Endothelial cell of umbilical vein (primary cell): ENCODE measurements at places on chromosomes 11 and 22. TPM values are rescaled to one million over a fixed set of nuclear protein-coding genes. Genes with fewer than 3 reads are reported as not detected.

- no peak for DNase-seq
Observed at GRCh38 chr22:35717572-35717971, at the start of gene APOL5. TSS of gene APOL5 (plus strand) at chr22:35717872. CDS start at chr22:35717872, 0 bp downstream.

GRCh38 chr11:121206810-121207209 lies 85.8 kb upstream of the SC5D start:
- no peak for DNase-seq

DNA sequence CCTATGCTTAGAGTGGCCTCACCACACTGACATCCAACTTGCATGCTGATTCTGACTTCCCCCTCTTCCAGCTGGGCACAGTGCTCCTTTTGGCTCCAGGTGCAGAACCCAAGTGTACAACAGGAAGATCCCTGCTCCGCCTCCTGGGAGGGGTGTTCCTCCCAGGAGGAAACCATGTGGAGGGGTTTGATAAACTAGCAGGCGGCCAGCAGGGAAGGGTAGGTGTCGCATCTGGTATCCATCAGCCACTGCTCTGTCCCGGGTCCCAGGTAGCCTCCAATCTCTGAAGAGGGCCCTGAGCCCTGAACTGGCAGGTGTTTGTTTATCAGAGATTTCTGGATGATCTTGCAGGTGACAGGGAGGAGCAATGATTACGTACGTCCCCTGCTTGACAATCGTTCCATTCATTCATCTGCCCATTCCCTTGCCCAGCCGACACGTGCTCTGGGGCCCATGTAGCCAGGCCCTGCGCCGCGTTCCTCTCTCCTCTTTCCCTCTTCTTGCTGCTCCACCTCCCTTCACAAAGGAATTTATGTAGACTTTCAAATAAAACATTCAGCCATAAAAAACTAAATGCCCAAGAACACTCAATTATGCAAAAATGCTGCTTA lies 41.2 kb upstream of the MICAL2 start:
- DNase-seq: no peak

DNA sequence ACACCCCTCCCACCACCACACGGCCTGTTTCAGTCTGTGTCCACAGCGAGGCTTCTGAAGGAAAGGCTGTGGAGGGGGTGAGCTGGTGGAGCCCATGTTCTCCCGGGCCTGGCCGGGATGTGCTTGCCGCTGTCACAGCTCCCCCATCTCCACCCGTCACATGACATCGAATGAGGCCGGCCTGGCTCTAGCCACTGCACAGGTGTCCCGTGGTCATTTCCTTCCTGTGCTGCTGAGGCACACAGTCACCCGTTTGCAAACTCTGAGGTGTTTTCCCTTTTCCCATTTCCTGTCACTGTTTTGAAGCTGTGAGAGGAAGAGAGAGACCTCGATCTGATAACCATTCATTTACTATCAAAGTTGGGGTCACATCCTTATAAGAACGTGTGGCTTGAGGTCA lies 55.7 kb upstream of the CLDN5 start:
- DNase-seq: peak; percentile 92

- no peak for DNase-seq
Observed at GRCh38 chr22:38549101-38549894, 20.7 kb downstream of the DMC1 start.

- no peak for DNase-seq
Observed at GRCh38 chr11:57681168-57681567, 13.3 kb downstream of the ZDHHC5 start.

DNA sequence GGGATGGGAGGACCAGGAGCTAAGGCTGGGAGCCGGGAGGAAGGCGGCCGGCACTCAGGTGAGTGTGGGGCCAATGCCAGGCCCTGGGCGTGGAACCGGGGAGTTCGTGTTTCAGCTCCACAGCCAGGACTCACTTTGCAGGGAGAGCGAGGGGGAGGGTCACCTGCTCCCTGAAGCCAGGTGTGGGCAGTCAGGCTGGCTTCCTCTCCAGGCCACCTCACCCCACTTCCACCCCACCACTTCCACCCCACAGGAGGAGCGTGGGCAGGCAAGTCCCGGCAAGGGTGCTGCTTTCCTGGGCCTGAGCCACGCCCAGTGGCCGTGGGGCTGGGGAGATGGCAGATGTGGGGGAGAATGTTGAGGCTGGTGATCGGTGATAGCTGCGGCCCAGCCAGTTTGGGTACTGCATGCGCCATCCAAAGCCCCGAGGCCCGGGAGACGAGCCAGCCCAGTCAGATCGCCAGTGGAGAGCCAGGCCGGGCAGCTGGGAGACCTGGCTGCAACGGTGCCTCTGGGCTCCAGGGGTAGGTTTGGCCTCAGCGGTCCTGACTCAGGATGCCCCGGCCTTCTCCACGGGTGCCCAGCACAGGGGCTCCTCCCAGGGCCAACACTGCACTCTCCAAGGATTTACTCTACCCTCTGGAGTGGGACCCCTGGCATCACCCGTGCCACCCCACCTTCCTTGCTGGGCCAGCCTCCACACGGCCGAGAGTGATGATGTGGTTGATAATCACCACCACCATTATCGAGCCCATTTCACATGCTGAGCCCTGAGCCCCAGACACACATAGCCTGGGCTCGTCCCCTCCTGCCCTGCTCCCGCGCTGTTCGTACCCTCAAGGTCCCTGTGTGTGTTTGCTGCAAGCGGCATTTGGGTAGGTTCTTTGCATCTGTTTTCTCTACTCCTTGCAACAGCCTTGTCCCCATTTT lies 93.8 kb downstream of the WNT7B start:
- no peak for DNase-seq

DNA sequence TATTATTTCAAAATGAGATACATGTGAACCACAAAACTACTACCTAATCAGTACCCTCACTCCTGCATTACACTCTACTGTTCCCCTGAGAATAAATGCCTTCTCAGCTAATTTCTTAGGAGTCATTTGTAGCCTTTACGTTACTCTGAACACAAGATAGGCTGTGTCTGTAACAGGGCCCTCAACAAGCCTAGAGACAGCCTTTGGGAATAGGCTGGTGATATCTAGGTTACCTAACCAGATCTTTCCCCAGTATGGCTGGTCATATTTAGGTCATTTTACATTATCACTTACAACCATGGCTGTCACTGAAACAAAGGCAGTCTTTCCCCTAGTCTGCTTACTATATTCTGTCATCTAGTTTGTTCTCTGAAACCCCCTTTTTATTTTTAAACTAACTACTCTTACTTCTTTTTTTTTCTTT lies 14.2 kb downstream of the ATM start:
- DNase-seq: no peak

- peak; percentile 46 for DNase-seq
Observed at GRCh38 chr22:31343235-31344191, 2.6 kb downstream of the PATZ1 start.

DNA sequence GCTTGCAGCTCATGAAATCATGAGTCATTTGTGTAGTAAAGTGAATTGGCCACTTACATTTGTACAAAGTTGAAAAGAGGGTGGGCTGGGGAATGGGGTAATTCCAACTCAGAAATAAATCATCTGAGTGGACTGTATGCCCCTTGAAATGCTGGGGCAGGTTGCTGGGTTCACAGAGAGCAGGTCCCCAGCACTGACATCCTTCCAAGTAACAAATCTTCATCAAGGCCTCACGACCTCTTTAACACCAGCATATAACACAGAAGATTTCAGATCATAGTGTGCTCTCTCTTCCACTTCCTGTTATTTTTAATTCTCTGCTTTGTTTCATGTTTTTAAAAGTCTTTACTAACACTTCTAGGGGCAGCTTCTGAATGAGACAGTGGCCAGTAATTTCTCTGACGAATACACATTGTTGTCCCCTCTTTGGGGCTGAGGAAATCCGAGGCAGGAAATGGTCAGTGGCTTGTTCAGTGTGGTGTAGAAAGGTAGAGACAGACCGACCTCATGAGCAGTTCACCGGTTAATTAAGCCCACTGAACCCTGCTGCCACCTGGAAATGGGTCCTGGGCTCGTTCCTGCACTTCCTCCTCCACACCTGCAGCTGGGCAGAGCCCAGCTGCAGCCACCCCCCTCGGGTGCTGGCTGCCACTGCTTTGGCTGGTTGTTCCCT lies 127.7 kb downstream of the MAML2 start:
- peak; percentile 81 for DNase-seq

GRCh38 chr22:20092477-20092854 lies 12.4 kb downstream of the DGCR8 start:
- no peak for DNase-seq

- DNase-seq: no peak
Observed at GRCh38 chr22:21051831-21052400, 6.2 kb downstream of the LRRC74B start.

- DNase-seq: no peak
Observed at GRCh38 chr11:60900673-60901404, 5.5 kb downstream of the PRPF19 start.

DNA sequence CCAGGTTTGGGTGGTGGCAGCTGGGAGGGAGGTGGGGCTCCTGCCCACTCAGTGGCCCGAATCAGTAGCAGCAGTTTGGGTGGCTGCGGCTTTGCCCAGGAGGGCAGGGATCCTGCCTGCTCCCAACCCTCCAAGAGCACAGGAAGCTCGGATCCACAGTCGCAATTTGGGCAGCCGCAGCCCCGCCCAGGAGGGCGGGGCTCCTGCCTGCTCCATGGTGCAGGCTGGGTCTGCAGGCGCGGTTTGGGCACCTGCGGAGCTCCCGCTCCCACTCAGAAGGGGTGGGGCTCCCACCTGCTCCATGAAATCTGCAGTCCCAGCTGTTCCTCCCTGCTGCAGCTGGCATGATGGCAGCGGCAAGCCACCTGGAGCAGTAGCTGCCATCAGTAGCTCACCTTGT lies 38.1 kb upstream of the CALCB start:
- DNase-seq: no peak

DNA sequence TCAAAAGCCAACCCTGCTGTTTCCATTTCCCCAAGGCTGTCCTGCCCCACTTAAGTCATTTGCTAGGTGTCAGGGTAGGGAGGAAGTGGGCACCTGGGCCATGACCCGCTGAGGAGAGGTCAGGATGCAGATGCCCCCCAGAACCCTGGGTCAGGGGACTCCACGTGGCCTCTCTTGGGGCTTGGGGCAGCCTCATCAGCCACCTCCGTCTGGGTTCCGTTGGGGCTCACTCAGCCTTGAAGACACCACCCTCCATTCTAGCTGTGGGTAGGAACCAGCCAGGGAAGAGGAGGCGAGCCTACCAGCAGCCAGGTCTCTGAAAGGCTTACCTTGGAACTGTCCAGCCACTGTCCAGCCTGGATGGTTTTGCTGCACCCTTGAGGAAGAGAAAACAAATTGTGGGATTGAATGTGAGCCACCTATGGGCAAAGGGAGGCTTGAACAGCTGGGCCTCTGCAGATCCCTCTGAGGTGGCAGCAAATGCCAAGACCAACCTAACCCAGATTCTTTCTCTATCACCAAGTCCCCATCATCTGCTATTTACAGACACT lies 2.5 kb downstream of the APOL4 start:
- no peak for DNase-seq

DNA sequence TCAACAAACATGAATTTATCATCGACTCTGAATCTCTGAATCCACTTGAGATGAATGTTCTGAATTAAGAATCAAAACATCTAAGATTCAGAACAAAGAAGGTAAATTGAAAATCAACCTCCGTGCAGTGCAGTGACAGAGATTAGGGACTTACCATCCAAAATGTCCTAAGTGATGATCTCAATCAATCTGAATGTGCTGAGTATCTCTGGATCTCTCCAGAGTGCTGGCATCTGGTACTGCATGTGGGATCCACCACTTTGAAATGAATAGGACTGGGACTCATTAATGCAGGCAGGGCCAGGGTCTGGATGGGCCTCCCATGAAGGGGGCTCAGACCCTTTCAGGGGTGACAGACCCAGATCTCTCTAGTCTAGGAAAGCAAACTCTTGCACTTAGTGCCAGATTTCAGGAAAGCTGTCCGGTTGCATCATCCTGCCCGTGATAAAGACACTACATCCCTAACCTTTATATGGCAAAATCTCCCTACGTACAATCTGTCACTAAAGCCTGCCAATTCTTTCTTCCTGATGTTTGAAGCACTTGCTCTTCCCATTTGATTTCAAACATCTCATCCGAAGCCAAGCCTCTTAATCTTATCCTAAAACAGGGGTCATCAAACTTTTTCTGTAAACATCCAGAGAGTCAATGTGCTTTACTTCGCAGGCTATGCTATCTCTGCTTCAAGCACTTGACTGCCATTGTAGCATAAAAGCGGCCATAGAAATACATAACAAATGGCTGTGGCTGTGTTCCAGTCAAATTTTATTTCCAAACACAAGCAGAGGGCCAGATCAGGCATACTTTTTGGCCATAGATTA lies 263.3 kb downstream of the LARGE1 start:
- no peak for DNase-seq

- no peak for DNase-seq
Observed at GRCh38 chr11:29327891-29328290, 688.9 kb downstream of the KCNA4 start.

The KRTAP5-11 gene
- total RNA-seq: not detected in 2 replicates

The MUC2 gene
- not detected in 2 replicates for total RNA-seq

The PLAAT5 gene
- total RNA-seq: not detected in 2 replicates

The CD3D gene
- total RNA-seq: not detected in 2 replicates

The KCNK4 gene
- total RNA-seq: 0.44 TPM in 1 of 2 replicates, not detected in the other

The GTSE1 gene
- total RNA-seq: 57.0 and 57.2 TPM in 2 replicates

The CPT1B gene
- 3.6 and 7.1 TPM in 2 replicates for total RNA-seq

The FAM180B gene
- not detected in 2 replicates for total RNA-seq

The ACTN3 gene
- 0.18 TPM in 1 of 2 replicates, not detected in the other for total RNA-seq

The CWC15 gene
- 72.0 and 75.6 TPM in 2 replicates for total RNA-seq

The TMEM80 gene
- total RNA-seq: 24.1 and 26.6 TPM in 2 replicates

The ACO2 gene
- 79.1 and 79.7 TPM in 2 replicates for total RNA-seq
